ENCODE measurements at places on chromosomes 5 and 9.

- no peak for DNase-seq
Observed at GRCh38 chr5:176180339-176180738, 57.9 kb upstream of the SIMC1 start.

- peak; percentile 50 for DNase-seq
Observed at GRCh38 chr5:54895816-54896341, 89.5 kb downstream of the ESM1 start.

DNA sequence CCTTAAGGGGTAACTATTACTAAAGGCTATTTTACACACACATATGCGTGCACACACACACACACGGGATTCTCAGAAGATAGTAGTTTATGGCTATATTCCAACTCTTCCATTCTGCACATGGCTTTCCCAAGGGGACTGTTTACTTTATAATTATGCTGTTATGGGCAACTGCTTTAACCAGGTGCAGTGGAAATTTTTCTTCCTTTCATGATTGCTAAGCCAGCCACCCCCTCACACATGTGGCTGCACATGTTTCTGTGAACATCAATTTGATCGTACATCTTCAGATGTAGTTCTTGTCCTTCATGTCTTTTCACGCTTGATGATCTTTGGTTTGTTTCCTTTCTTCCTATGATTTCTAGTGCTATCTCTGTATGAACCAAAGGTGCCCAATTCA, 37.0 kb downstream of the MRPS30 start:
- no peak for DNase-seq

DNA sequence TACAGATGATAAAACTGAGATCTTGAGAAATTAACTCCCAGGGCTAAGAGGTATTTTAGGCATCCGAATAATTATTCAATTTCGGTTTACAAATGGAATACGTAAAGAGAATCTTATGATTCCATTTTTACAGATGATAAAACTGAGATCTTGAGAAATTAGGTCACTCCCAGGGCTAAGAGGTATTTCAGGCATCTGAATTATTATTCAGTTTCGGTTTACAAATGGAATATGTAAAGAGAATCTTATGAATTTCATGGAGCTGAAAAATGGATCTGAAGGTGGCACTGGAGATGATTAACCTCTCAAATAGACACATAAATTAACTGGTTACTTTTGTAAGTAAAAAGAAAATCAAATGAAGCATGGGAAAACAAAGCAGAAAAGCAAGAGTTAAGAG, 44.2 kb downstream of the FGF1 start:
- DNase-seq: no peak

DNA sequence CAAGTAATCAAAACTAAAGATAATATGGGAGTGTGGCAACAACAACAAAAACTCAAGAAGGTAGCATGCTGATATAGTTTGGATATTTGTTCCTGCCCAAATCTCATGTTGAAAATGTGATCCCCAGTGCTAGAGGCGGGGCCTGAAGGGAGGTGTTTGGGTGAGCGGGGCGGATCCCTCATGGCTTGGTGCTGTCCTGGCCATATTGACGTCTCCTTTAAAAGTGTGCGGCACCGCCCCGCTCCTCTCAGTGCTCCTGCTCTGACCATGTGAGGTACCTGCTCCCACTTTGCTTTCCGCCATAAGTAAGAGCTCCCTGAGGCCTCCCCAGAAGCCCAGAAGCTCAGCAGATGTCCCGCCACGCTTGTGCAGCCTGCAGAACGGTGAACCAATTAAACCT, 25.6 kb downstream of the MED27 start:
- DNase-seq: no peak

DNA sequence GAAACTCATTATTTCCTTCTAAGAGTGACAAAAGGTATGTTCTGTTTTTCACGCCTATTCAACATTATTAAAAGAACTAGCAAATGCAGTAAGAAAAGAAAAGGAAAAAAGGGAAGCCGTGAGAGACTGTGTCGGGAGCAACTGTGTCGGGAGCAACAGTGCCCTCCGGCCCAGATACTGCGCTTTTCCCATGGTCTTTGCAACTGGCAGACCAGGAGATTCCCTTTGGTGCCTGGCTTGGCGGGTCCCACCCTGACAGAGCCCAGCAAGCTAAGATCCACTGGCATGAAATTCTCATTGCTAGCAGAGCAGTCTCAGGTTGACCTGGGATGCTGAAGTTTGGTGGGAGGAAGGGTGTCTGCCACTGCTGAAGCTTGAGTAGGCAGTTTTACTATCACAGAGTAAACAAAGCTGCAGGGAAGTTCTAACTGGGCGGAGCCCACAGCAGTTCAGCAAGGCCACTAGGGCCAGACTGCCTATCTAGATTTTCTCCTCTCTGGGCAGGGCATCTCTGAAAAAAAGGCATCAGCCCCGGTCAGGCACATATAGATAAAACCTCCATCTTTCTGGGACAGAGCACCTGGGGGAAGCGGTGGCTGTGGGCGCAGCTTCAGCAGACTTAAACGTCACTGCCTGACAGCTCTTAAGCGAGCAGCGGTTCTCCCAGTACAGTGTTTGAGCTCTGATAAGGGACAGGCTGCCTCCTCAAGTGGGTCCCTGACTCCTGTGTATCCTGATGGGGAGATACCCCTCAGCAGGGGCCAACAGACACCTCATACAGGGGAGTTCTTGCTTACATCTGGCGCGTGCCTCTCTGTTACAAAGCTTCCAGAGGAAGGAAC, 1237.4 kb upstream of the CDH18 start:
- DNase-seq: no peak

- no peak for DNase-seq
Observed at GRCh38 chr5:137699336-137700281, 36.3 kb downstream of the KLHL3 start.

- no peak for DNase-seq
Observed at GRCh38 chr9:114034196-114034595, 43.9 kb downstream of the AMBP start.

- DNase-seq: no peak
Observed at GRCh38 chr5:159263569-159263905, 447 bp downstream of the UBLCP1 start.

- no peak for DNase-seq
Observed at GRCh38 chr9:108776920-108777639, 78.7 kb downstream of the ACTL7B start.

DNA sequence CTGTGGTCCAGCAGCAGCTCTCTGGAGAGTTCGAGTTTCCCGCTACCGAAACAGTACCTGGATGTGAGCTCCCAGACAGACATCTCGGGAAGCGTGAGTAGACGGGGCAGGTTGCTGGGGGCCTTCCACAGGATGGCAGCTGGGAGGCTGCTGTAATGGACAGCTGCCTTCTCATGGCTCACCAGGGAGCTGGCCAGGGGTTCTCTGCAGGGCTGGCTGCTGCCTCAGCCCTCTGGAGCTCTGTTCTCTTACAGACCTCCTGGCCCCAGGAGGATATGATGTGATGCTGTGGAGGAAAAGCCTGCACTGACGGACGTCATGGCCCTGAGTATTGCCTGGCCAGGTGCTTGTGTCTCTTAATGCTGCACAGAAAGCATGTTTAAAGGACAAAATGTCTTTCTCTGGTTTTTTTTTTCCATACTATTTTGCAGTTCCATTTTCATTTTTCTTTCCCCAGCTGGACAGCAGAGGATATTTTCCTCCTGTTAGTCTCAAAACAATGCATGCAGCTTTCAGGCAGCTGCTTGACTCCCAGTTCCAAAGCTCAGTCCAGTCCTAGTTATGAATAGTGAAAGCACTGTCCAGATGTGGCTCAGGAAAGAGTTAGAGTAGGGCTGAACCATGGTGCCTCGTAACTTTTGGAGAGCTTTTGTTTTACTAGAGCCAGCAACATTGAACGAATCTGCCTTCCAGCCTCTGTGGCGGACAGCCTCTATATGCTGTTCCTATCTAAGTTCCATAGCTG, 77.5 kb upstream of the RARS1 start:
- no peak for DNase-seq

DNA sequence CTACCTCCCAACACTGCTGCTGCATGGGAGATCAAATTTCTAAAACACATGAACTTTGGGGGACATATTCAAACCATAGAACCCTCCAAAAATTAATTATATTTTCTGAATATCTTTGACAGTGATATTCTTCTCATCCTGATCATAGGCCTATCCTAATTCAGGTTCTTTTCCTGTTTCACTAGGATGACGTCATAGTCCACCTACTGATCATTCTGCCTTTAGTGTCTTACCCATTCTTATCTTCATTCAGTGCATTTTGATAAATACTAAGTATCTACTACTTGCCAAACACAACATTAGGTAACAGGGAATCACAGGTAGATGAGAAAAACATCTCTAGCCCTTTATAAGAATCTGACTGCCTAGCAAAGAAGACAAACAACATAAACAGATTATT, 179.1 kb upstream of the PRLR start:
- no peak for DNase-seq

GRCh38 chr5:151612689-151613427, 21.7 kb upstream of the FAT2 start:
- no peak for DNase-seq

DNA sequence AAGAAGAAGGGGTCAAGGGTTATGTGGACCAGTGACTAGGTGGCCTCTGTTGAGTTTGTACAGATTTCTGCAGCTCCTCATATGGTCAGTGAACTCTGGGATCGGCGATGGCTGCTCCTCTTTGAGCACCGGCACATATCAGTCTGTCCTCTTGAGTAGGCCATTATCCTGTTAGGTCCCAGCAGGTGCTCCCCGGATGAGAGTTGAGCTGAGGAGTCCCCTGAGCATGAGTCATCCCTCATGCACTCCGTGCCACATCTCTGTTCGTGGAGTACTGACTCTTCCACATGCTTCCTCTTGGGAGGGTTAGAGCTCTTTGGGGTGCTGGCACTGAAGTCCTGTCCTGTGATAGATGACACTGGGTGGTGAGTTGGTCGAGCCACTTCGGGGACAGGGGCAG, 143.7 kb downstream of the PTTG1 start:
- DNase-seq: no peak

All from NCI-H2029 treated with DMSO at 0.1 percent for 48 hours (cell line).